ENCODE measurements at places on chromosomes 2 and 18.
A peak's percentile ranks its signal among the peaks of the same experiment; 100 is the strongest.

DNA sequence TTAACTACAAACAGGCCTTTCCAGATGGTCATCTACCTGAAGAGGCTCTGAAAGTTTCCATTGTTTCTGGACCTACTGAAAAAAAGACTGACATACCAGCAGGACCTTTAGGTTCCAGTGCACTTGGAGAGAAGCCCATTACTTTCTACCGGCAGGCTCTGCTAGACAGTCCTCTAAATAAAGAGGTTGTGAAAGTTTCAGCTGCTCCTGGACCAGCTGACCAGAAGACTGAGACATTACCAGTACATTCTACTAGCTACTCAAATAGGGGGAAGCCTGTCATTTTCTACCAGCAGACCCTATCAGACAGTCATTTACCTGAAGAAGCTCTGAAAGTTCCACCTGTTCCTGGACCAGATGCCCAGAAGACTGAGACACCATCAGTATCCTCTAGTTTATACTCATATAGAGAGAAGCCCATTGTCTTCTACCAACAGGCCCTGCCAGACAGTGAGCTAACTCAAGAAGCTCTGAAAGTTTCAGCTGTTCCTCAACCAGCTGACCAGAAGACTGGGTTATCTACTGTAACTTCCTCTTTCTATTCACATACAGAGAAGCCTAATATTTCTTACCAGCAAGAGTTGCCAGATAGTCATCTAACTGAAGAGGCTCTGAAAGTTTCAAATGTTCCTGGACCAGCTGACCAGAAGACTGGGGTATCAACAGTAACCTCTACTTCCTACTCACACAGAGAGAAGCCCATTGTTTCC lies 65.8 kb downstream of the ALMS1 start:
- DNase-seq = peak; percentile 88

DNA sequence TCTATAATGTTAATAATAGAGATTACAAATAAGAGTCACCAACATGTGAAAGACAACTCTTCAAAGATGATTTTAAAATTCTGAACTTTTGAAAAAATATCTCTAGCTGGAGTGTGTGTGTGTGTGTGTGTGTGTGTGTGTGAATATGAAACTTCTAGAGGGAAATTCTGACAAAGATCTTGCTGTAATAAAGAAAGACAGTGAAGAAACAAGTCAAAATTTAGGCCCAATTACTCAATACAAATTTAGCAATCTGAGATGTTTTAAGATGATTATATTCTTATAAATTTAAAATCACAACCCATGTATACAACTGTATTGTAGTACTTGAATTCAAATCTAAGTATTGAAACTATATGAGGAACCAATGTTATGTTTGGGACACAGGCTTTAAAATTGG lies 57.2 kb upstream of the UGP2 start:
- DNase-seq = peak; percentile 10

DNA sequence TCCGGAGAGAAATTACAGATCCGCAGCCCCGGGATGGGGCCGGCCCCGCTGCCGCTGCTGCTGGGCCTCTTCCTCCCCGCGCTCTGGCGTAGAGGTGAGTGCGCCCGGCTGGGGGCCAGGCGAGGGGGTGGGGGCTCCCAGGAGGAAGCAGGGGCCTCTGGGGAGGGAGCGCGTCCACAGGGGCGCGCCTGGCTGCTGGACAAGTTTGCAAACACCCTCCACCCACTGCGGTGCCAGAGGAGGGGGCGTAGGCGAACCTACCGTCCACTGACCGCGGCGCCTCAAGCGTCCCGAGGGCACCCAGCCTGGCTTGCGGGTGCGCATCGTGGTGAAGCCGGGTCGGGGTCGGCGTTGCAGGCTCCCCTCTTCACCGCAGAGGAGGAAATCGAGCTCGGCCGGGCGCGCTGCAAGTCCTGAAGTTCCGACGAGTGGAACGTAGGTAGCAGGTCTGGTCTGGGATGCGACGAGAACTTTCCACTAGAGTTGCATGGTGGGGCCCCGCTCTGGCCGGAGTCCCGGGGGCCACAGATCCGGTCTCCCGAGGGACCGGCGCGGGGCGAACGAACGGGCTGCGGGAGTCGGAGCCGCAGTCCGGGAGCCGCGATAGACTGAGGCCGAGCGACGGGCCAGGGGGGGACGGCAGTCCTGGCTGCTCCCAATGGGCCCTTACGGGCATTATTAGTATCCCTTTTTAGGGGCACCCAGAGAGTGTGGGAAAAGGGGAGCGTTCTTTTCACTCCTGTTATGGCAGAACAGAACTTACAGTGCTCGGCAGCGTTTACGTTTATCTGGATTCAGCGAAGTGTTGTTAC lies 502 bp downstream of the MERTK start:
- DNase-seq = peak; percentile 54

DNA sequence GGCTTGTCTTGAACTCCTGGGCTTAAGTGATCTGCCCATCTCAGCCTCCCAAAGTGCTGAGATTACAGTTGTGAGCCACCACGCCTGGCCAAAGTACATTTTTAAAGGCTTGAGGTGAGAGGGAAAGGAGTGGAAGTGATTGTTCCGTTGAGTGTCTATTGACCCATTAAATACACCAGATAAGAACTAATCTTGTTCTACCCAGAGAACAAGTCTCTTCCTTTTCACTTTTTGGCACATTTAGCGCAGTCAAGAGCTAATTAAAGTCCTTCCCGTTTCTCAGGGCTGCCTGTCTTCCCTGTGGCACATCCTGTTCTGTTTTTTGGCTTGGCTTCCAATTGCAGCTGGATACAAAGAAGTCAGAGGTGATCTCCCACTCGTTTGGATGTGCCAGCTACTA lies 172.3 kb downstream of the ALPK2 start:
- DNase-seq = peak; percentile 5

DNA sequence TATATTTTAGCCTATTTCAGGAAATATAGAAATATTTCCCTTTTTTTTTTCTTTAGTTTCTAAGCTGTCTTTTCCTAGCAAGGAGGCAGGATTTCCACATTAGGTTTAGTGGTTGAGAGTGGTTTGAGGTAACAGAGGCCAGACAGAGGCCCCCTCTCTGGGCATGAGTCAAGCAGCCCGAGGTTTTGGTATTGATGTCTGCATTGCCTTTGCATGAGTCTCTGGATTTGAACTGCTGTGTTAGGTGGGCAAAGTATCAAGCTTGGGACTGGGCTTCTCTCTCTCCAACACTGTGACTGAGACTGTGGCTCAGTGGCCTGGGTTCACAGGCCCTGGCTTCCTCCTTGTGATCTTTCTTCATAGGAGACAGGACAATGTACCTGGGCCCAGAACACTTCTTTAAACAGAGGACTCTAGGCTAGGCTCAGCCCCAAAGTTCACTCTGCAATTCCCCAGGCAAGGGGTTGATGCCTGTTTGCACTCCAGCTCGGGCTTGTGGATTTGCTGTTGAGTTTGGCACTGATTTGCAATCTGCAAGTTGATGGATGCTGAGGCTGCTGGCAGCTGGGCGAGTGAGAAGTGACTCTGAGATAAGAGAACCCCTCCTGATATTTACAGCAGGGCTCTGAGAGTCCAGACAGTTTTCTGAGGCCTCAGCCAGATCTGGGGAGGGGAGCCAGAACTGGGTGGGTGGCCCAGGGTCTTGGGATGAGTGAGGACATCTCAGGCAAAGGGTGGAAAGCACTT lies 271.2 kb downstream of the EN1 start:
- no peak for DNase-seq

- DNase-seq = no peak
These were observed 9.2 kb downstream of the POU3F3 start for GRCh38 chr2:104863146-104863467.

DNA sequence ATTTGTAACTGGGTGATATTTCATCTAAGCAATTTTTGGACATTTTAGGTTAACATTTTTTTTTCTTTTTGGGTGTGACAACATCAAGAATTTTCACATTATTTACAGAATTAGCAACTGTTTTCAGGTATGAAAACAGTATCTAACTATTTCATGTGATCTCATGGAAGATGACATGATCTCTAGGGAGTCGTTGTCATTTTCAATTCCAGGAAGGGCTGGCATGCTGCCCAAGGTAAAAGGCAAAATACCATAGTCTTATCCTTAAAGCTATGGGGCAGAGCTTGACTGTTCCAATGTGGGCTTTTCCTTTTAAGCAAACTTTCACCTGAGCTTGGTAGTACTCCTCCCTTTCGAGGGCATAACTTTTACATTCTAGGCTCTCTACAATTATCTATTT lies 443.7 kb downstream of the DSEL start:
- no peak for DNase-seq

DNA sequence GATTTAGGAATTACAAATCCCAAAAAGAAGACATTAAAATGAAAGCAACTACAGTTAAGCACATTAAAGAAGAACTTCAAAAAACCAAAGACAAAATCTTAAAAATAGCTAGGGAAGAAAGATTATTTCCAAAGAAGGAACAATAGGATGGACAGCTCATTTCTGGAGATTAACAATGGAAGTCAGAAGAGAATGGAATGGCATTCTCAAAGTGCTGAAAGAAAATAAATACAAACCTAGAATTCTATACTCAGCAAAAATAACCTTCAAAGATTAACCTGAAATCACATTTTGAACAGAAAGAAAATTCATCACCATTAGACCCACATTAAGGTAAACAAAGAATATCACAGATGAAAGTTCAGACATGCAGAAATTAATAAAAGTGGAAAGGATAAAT lies 229.2 kb downstream of the HDAC4 start:
- DNase-seq = no peak

GRCh38 chr2:178910005-178910404 lies 102.8 kb upstream of the TTN start:
- no peak for DNase-seq

- no peak for DNase-seq
These were observed 58.5 kb downstream of the BCL2 start for GRCh38 chr18:63261029-63261428.

- peak; percentile 63 for DNase-seq
These were observed 170.6 kb downstream of the METTL4 start for GRCh38 chr18:2400701-2401196.

- DNase-seq = no peak
These were observed 52.9 kb downstream of the SCG2 start for GRCh38 chr2:223549215-223549614.

- no peak for DNase-seq
These were observed 33.2 kb downstream of the PTPN4 start for GRCh38 chr2:119792907-119793312.

DNA sequence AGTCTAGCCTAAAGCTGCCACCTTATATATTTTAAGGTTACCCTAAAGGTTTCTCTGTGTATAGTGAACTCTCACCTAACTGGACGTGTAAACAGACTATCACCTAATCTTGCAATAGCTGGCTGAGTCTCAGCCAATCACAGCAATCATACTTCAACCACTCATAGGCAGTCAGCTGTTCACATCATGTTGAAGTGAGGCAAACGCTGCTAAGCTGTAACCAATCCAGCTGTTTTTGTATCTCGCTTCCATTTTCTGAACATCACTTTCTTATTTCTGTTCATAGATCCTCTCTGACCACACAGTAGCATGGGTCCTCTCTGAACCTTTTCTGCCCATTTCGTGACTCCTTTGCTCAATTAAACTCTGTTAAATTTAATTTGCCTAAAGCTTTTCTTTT lies 468.2 kb upstream of the POU3F3 start:
- no peak for DNase-seq

- DNase-seq = no peak
These were observed 28.6 kb upstream of the CETN1 start for GRCh38 chr18:551404-552061.

- no peak for DNase-seq
These were observed 32.2 kb downstream of the PLEKHA3 start for GRCh38 chr2:178512484-178512883.

- no peak for DNase-seq
These were observed 423.3 kb downstream of the CMPK2 start for GRCh38 chr2:6442252-6442985.

- DNase-seq = no peak
These were observed 19.5 kb downstream of the NFE2L2 start for GRCh38 chr2:177245010-177245422.

DNA sequence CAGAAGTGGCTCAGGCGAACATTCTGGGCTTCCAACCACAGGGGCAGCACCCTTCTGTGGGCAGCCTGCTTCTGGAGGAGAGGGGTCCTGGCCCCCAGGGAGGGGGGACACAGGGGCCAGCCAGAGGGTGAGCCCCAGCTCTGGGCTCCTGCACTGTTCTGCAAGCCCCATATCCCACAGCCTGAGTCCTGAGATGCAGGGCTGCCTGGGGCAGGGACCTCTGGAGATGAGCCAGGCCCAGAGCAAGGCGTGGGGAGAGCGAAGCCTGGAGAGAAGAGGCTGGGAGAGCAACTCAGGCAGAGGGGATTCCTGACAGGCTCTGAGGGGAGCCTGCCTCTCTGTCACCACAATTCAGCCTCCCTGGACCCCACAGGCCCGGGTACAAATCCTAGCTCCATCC lies 13.5 kb upstream of the PRSS56 start:
- DNase-seq = no peak

- no peak for DNase-seq
These were observed 6.5 kb downstream of the ACKR3 start for GRCh38 chr2:236576087-236576486.

- DNase-seq = no peak
These were observed 2.4 kb upstream of the SLC8A1 start for GRCh38 chr2:40454321-40454720.

GRCh38 chr2:150378686-150379085 lies 108.8 kb downstream of the RND3 start:
- DNase-seq = no peak

- no peak for DNase-seq
These were observed 47.1 kb downstream of the CNGA3 start for GRCh38 chr2:98393354-98393753.

DNA sequence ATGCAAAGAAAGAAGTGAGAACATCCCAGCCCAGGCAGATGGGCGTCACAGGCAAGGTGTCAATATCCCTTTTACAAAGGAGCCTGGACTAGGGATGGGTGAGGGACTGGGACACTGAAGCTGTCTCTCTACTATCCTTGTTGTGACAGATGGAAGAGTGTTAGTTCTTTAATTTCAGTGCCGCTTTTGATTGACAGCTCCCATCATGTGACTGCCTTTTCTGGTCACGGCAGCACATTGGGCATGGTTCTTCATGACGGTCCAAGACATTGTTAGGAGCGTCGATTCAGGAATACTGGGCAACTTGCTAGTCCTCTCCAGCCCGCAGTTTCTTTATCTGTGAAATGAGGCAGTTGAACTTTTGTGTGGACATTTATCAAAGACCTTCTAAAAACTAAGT lies 42.4 kb upstream of the KIF5C start:
- DNase-seq = no peak

DNA sequence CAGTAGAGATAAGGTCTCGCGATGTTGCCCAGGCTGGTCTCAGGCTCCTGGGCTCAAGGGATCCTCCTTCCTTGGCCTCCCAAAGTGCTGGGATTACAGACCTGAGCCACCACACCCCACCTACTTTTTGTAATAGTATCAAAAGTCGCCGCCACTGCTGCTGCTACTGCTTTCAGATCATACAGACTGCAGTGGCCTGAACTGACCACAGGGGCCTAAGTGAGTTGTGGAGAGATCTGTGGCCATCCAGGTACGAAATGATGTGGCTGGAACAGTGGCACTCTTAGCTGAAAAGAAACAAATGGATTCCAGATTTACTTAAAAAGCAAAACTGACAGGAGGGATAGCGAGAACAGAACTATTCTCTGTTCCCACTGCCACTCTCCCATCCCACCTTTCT lies 32.9 kb upstream of the POMC start:
- peak; percentile 46 for DNase-seq

Data from hematopoietic multipotent progenitor cell treated with erythropoietin and hydrocortisone succinate and interleukin-3 and kit ligand, for 4 days (in vitro differentiated cells).